Pancreas (tissue), 10 donors: ENCODE measurements at places on chromosomes 7 and 10. TPM values are rescaled to one million over a fixed set of nuclear protein-coding genes. Genes with fewer than 3 reads are reported as not detected.

Gene ASB10
- total RNA-seq, result not detected

Gene LIPJ
- total RNA-seq, result 0.31 TPM

GRCh38 chr7:91892821-91893340 is 12.4 kb upstream of the MTERF1 start:
- DNase-seq, result no peak

GRCh38 chr7:100640517-100641440 is 573 bp downstream of the TFR2 start:
- no peak for DNase-seq

GRCh38 chr7:101712652-101713051 is 83.6 kb upstream of the MYL10 start:
- no peak for DNase-seq

GRCh38 chr10:58590152-58590840 is 77.6 kb downstream of the BICC1 start:
- DNase-seq, result peak; percentile 22
